ENCODE measurements at places on chromosomes 7 and 10. TPM values are rescaled to one million over a fixed set of nuclear protein-coding genes. Genes with fewer than 3 reads are reported as not detected.

GRCh38 chr7:44381494-44382220 is 56.3 kb upstream of the CAMK2B start:
- H3K4me3 ChIP-seq, result no peak overlapping the region
- H3K27ac ChIP-seq, result no peak overlapping the region
- peaks cover 37% of the 10 kb centered on the region for H3K36me3 ChIP-seq
- no peak for DNase-seq
- H3K27me3 ChIP-seq, result no peaks in the 10 kb centered on the region

DNA sequence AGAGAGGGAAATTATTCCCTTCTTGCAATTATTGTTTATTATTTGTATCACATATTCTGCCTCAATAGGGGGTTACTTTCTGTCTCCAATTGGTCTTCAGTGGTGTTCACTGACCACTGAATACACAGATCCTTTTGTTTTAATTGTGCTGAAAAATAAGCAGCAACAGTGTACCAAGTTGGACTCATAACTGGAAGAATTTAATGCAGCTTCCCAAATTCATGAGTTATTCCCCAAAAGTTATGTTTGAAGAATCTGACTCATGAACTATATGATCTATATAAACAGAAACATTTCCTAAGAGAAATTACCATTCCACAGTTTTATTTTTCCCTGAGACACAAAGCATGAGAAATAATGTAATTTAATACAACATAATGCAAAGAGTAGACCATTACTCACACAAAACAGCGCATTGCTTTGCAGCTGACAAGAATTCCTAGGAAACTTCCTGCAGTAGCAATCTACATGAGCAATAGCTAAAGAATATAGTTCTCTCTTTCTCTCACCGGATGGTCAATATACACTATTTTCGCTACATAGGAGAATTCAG is 479.2 kb downstream of the HTR7 start:
- no peaks in the 10 kb centered on the region for H3K27me3 ChIP-seq
- H3K36me3 ChIP-seq, result no peaks in the 10 kb centered on the region
- H3K4me1 ChIP-seq, result no peaks in the 10 kb centered on the region
- H3K27ac ChIP-seq, result no peak overlapping the region

- H3K27me3 ChIP-seq, result no peaks in the 10 kb centered on the region
- H3K4me1 ChIP-seq, result no peaks in the 10 kb centered on the region
- H3K36me3 ChIP-seq, result no peaks in the 10 kb centered on the region
- H3K27ac ChIP-seq, result no peak overlapping the region
- no peak for DNase-seq
These were observed 26.0 kb downstream of the DNAJC12 start for GRCh38 chr10:67812007-67812406.

Gene LLCFC1
- total RNA-seq, result not detected

DNA sequence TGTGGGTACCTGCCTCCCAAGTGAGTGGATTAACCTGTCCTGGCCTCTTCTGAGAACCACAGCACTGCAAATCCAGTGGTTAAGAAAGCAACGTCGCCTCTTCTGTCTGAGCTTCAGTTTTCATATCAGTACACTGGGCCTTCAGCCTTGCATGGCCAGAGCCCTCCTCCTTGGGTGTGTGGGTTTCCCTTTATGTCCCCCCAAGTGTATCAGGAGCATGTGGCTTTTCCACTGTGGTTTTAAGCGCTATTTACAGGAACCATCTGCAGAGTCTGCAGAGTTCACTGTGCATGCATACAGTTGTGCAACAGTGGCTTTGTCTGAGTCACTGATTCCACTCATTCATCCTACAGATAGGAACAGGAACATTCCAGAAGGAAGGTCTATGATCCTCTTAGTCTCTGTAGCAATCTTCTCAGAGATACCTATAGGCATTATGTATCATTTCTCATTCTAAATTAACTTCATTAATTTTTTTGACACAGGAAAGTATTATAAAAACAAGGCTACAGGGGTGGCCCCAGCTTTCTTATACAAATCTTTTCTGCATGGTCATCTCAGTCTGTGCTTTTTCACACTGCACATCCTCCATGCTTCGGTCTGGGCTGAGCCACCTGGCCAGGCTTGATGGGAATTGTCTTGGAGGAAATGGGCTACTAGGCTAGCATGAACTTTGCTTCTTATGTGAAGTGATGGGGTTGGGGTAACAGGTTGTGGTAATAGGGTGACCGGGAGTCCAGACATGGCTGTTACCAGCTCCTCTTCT is 17.1 kb downstream of the MBL2 start:
- peak; percentile 15 for DNase-seq
- H3K27me3 ChIP-seq, result no peaks in the 10 kb centered on the region
- no peaks in the 10 kb centered on the region for H3K36me3 ChIP-seq
- H3K27ac ChIP-seq, result no peak overlapping the region
- H3K4me1 ChIP-seq, result no peaks in the 10 kb centered on the region
- no peak overlapping the region for H3K4me3 ChIP-seq

Gene HTR5A
- total RNA-seq, result not detected

- peak overlapping the region; percentile 46 for H3K4me3 ChIP-seq
- H3K27me3 ChIP-seq, result peaks cover 83% of the 10 kb centered on the region
- peaks cover 29% of the 10 kb centered on the region for H3K4me1 ChIP-seq
- no peaks in the 10 kb centered on the region for H3K36me3 ChIP-seq
- H3K27ac ChIP-seq, result no peak overlapping the region
These were observed 90.0 kb upstream of the PAX2 start for GRCh38 chr10:100655326-100655759.

DNA sequence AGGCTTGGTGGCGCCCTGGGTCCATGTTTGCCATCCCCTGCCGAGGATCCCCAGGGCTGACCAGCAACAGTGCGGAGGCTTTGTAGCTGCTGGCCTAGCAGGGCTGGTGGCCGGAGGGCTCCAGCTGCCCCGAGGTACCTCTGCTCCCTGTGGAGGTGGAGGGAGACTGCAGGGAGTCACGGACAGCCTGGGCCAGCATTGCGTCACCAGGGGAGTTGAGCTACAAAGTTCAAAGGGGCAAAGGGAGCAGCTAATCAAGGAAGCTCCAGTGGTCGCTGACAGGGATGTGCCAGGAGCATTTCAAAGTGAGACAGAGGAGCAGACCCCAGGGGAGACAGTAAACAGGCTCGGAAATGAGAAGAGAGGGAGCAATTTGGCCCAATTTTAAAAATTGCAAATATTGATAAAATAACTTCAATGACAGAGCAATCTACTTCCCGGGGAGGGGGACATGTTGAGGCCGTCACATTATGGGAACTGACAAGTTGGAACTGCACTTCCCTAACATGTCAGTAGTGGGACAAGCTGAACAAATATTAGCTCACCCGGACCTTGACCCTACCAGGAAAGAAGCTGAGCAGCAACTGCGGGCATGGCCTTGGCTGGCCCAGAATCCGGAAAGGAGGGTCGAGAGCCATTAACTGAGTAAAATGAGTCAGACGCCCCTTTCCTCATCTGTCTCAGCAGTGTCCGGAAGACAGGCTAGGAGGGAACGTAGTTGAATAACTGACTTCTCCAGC is 39.4 kb downstream of the BTBD16 start:
- no peaks in the 10 kb centered on the region for H3K4me1 ChIP-seq
- no peak overlapping the region for H3K27ac ChIP-seq
- H3K36me3 ChIP-seq, result no peaks in the 10 kb centered on the region

GRCh38 chr10:74165530-74165901 is 14.5 kb downstream of the ADK start:
- H3K36me3 ChIP-seq, result no peaks in the 10 kb centered on the region
- H3K27me3 ChIP-seq, result no peaks in the 10 kb centered on the region
- H3K4me3 ChIP-seq, result no peak overlapping the region
- no peak overlapping the region for H3K27ac ChIP-seq
- H3K4me1 ChIP-seq, result peaks cover 4% of the 10 kb centered on the region
- no peak for DNase-seq

Gene NUTM2A
- total RNA-seq, result 1.2 TPM

Gene COL17A1
- not detected for total RNA-seq

DNA sequence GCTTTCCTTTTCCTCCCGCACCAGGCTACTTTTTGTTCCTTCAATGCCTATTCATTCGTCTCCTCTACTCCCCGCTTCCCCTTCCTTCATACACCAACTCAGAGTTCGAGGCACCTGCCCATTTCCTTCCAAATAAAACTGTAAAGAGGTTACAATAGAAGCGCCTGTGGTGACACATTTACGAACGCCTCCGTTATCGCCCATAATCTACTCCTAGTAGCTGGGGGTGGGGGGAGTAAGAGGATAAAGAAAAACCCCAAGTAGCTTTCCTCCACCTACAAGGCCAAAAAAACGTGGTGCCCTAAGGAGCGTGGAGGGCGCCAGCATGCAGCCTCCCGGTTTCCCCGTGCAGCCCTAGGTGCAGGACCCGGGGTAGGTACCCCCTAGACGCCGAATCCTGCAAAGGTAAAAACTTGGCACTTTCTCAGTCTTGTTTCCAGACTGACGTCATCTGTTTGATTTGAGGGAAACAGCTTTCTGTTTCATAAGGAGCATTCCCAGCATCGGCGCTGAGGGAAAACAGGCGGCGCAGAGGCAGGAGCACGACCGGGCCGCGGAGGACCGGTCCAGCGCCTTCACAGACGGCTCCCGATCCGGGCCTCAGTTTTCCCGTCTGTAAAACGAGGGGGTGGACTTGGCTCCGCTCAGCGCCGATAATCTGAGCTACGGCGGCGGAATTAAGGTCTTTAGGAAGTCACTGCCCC is 922 bp downstream of the PPA1 start:
- H3K27ac ChIP-seq, result peak overlapping the region; percentile 60
- H3K4me3 ChIP-seq, result peak overlapping the region; percentile 95
- peak; percentile 8 for DNase-seq
- peaks cover 22% of the 10 kb centered on the region for H3K4me1 ChIP-seq
- H3K27me3 ChIP-seq, result no peaks in the 10 kb centered on the region
- peaks cover 13% of the 10 kb centered on the region for H3K36me3 ChIP-seq

All from CD4-positive, alpha-beta T cell (primary cell).